ENCODE measurements at places on chromosomes 5 and 9.

DNA sequence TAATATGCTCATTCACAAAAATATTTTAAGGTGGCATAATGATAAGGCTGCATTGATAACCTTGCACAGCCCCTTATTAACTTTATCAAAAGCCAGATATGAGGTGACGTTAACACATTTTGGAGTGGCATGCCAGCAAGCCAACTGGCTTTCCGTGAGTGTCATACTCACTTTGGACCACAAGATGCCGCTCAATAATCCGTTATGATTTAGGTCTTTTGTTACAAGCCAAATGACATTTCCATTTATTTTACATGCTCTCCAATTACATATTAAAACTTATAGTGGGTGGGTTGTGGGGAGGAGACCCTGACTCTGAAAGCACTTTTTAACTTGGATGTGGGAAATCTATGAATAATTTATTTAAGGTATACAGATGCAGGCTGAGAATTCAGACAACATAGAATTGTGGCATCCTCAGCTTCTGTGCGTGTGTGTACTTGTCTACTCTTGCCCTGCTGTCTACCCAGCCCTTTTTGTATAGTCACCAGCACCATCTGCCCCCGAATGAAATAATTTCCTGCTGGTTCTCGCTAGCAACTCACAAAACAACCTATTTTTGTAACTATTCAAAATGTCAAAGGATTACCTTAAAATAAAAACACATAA, 305.1 kb downstream of the PSAT1 start:
- peak; percentile 68 for DNase-seq

DNA sequence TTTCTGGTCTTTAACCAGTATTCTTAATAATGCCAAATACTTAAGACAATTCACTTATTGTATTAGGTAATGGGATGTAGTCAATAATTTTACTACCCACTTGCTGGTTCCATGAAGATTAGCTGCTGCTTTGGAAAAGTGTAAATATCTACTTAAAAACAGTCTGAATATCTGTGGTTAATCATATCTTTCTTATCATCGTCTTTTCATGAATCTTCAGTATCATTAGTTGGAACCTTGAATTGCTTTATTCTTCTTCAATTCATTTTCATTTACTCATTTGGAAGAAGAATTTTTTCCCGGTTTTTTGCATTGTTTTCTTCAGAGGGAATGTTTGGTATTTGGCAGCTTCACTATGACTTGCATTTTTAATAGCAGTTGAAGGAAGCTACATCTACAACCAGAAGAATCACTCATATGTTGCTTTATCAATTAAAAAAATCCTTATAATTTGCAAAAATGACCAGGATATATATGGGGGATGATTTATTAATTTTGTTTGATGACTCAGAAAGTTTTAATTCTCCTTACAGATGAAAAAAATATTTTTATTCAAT, 1398.3 kb upstream of the CDH6 start:
- no peak for DNase-seq

- no peak for DNase-seq
These were observed 70.3 kb upstream of the ADAMTS16 start for GRCh38 chr5:5069851-5070250.

DNA sequence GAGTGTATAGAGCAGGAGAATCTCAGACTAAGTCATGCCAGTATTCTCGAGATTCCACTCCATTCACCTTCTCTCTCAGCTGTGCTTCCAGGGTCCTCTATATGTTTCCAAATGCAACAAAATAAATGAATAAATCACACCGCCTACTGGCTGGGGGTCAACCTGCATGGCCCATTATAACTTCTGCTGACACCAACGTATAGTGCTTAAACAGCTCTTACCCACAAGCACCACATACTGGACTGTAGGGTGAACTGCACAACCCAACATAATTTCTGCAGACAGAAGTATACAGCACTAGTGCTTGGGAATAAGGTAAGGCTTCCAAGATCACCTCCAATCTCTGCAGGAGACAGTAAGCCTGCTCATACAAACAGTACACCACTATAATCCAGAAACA, 33.1 kb upstream of the HTR4 start:
- peak; percentile 4 for DNase-seq

DNA sequence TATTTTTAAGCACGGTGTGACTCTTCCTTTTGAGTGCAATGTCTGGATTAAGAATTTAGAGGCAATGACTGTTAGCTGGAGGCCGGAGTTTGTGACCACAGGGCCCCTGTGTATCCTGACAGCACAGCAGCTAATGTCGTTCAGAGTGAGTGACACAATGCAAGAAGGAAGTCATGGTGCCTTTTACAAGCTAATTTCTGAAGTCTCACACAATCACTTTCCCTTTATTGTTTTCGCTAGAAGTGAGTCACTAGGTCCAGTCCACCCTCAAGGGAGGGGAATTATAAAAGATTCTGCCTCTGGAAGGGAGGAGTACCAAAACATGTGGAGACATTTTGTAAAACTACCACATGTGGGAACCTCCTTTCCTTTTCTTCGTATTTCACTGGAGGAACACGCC, 185.5 kb upstream of the FGF10 start:
- no peak for DNase-seq

DNA sequence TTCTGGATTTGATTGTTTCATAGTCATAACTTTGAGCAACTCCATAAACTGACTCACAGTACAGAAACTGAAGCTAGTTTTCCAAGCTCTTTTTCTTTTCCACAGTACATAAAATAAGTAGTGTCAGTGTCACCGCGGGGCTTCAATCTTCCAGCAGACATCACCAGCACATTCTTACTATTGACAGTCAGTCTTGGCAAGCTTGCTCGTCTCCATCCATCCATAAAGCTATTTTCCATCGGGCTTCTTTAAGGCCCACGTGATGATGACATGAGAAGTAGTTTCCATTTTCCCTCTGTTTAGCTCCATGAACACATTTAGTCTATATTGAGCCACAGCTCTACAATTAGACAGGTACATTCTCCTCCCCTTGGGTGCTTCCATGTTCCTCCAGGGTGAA, 443.4 kb downstream of the KDM4C start:
- no peak for DNase-seq

GRCh38 chr5:59678943-59679342, 214.6 kb downstream of the PDE4D start:
- DNase-seq, result no peak

DNA sequence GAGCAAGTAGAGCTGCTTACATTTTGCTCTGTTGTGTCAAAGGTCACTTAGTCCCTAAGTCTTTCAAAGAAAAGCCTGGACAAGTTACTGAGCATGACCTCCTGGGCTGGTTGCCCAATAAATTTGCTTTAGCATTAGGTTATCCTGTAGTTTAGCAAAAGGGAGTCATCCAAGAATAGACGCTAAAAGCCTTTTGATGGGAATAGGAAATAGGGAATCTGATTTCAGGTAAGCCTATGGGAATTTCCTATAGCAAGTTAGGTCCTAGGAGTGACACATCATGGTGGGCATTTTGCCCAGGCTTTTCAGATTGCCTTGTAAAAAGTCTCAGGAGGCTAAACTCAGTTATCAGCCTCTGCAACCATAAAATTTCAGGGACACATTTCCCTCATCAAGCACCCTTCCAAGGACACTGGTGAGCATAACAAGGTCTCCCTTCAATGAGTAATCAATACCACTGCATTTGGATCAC, 67.6 kb upstream of the RANBP3L start:
- peak; percentile 40 for DNase-seq

DNA sequence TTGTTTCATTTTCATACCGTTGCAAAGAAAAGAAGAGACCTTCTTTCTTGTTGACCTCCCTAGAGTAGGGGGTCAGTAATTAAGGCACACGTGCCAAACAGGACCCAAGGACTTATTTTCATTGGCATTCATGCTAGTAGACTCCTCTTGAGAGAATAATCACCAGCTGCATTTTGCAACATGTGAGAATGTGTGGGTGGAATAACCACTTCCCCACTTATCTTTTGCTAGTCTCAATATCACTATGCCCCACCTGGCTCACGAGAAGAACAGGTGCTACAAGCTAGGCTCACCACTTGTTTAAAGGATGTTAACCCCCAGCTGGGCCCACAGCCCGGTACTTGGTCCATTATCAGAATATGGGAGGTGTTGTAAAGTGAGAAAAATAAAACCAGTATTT, 460.7 kb upstream of the MEF2C start:
- no peak for DNase-seq

GRCh38 chr9:115209601-115210306, 91.8 kb upstream of the TNC start:
- no peak for DNase-seq

- peak; percentile 98 for DNase-seq
These were observed 77.0 kb downstream of the OXCT1 start for GRCh38 chr5:41793141-41793770.

GRCh38 chr5:66246608-66247007, 102.5 kb downstream of the SREK1 start:
- DNase-seq, result peak; percentile 77

DNA sequence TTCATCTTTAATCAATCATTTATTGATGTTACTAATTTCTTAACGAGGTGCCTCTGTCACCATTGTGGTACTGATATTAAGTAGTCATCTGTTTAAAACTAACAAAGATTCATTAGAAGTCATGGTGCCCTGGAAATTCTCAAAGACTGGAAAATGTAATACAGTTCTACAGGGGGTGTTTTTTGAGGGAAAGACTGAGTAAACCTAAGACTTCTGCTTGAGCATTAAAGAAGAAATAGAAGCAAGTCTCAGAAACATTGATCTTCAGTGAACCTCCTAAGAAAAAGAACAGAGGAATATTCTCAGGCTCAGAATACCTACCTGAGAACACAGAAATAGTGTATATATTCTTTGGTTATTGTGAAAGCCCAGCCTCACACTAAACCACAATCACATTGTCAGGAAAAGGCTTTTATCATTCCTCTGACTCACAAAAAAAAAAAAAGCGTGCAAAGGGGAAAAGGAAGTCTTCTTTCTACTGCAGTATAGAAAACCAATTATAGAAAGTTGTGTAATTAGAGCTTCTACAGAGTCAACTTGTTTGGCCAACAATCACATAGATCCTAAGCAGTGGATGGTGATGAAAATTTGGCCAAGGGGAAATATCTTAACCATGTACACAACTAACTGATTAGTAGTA, 60.8 kb downstream of the HINT1 start:
- no peak for DNase-seq

DNA sequence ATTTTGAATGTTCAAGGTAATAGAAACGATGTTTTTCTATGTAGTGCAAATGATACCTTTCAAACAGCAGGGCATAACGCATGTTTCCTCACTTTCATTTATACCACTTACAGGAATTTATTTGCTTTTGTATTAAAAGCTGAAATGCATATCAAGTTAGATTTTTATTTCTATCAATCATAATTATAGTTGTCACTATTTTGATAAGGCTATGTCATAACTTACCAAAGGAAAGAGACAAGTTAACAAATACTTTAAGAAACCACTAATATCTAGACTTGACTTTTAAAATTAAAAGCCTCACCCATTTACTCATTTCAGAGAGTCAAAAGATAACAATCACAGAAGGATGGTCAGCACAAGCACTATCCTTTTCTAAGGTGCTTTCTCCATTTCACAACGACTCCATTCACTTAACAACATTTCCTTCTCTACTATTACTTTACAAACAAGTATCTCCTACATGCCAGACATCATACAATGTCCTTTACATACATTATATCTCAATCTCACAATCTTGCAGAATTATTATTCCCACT, 12.6 kb downstream of the ERP44 start:
- no peak for DNase-seq

- no peak for DNase-seq
These were observed 404.6 kb upstream of the C9orf72 start for GRCh38 chr9:27977931-27978330.

DNA sequence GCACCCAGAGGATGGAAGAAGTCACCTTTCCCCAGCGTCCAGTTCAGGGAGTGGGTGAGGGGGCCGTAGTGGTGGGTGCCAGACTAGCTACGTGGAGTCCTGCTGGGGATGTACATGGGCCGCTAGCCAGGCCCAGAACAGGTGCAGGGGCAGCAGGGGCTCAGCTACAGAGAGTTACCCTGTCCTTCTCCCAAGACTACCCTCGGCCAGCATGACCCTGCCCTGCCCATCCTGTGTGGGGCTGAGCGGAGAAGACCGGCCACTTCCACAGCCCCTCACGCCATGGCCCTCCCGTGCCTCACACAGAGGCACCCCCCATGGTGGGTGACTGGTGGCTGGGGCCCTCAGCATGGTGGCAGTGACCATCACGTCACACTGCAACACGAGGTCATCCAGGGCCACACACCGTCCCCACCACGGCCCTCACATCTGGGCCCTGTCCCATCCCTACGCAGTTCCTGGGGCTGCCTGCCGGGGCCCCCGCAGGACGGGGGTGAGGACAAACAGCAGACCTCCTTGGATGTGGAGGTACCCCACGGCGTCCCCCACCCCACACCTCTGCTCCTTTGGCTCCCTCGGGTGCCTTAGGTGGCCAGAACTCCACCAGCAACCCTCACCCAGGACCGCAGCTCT, 977 bp upstream of the DPP7 start:
- DNase-seq, result no peak

DNA sequence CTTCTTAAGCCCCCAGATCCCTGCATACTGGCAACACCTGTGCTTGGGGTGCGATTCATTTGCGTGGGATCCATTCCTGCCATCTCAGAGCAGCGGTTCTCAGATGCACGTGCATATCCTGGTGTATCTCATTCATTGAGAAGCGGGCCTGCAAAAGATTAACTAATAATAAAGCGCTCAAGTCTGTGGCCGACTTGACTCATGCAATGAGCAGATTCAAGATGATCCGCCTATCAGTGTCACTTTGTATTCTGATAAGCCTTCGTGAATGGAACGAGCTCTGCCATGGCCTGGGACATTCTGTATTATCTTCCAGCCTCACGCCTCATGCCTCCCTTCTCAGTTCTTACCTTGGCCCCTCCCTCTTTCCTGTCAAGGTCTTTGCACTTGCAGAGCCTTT, 22.3 kb downstream of the C1QTNF2 start:
- no peak for DNase-seq

Data from fibroblast of skin of scalp (primary cell).